GM13976 (cell line): ENCODE measurements at places on chromosomes 13 and 19.
A peak's percentile ranks its signal among the peaks of the same experiment; 100 is the strongest.

- no peak for DNase-seq
These were observed 11.1 kb downstream of the POU2F2 start for GRCh38 chr19:42121036-42121621.

DNA sequence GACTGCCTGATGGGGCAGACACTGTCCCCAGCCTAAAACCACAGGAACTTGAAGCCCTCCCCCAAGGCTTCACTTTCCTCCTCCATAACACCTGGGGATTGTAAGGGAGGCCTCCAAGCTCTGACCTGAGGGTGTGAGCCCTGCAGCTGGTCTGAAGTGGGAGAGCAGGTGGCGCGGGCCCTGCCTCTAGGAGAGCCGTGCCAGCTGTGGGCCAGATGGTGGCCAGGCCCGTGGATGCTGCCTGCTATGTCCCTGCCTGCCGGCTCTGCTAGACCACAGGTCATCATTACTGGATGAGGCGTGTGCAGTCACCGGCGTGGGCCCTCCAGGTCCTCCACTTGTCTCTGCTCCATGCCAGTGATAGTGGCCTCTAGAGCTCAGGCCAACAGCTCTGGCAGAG, 3.5 kb upstream of the KLHL26 start:
- no peak for DNase-seq

- no peak for DNase-seq
These were observed 353.2 kb downstream of the SPRY2 start for GRCh38 chr13:79987761-79988160.

DNA sequence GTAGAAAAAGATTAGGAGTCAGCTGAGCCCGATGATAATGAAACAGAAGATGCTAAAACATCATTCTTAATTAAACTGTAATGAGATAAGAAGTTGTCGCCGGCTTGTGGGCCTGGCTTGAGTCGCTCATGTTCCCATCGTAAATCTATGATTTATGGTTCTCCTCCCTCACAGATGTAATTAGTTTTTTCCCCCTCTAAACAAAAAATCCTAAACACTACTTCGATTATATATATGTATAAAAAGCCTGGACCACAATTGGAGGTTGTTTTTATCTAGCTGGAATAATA, 151.3 kb downstream of the PTPRS start:
- DNase-seq: no peak

DNA sequence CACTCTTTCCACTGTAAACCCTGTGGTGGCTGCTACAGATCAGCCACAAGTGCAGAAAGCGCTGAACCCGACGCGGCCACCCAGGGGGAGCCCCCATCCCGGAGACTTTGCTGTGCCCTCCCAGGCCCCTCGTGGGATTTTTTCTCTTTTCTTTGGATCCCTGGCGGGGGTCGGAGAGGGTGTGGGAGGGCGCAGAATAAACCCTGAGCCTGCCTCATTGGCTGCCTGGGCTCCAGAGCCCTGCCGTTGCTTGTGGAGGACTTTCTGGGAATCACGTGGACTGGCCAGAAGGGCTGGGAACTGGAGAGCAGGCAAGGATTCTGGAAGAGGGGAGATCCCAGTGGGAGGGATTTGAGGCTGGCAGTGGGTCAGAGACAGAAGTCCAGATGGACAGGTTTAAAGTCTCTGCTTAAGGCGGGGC, 24.9 kb downstream of the GADD45B start:
- no peak for DNase-seq

DNA sequence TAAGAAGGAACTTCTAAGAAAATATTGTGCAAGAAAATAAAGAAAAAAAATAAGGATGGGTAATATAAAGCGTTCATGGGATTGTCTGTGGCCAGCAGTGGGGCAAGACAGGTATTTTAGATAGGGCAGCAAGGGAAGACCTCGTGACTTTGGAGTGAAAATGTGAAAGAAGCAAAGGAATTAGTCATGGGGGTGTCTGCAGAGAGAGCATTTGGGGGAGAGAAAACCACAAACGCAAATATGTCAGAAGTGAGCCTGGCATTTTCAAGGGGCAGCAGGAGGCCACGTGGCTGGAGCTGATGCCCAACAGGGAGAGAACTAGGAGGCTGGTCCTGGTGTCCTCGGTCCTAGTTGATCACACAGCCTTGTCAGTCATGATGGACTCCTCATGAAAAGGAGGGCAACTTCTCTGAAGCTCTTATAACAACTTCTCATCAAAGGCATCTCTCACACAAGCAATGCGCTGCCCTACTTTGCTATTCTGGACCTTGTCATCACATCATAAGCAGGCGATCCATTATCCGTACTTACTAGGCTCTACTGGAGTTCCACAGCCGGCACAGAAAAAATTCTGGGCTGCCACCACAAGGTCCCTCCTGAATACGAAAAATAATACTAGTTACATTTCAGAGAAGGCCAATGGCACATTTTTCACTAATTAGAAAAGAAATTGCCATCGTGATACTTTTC, 31.0 kb downstream of the RUBCNL start:
- DNase-seq: no peak

DNA sequence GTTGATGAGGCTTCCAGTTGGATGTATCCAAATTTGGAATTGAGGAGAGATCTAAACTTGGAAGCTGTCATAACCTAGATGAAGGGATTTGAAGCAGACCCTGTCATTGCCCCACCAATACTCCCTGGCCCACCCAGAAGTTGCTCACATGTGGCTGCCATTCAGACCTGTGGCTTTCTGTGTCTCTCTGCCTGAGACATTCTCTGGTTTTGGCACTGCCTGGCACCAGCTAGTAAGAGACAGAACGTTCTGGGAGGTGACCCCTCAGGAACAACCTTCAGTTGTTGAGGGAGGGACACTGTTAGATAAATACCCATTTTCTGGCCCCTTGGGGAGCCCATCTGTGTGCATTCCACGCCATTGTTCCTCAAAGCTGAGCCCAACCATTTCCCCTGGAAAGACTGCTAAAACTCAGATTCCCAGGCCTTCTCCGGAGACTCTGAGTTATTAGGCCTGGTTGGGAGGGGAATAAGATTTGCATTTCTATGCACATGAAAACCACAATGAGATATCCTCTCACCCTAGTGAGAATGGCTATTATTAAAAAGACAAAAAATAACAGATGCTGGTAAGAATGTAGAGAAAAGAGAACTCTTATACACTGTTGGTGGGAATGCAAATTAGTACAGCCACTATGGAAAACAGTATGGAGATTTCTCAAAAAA, 290.4 kb downstream of the TSHZ3 start:
- no peak for DNase-seq

DNA sequence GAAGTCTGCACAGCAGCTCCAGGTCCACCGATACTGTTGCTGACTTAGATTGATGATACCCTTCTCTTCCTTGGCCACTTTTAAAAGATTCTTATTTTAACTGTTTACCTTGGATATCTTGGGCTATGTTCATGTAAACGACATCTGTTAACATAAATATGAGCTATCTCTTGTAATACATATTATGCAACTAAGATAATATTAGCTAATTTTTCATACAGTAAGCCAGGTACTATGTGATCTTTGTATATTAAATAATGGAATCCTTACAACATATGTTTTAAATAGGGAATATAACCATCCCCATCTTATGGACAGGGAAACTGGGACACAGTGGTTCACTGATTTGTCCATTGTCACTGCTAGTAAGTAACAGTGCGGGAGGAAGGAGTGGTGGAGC, 37.9 kb downstream of the TNFRSF19 start:
- no peak for DNase-seq

- DNase-seq: no peak
These were observed 10.2 kb downstream of the SMIM7 start for GRCh38 chr19:16649734-16650133.

DNA sequence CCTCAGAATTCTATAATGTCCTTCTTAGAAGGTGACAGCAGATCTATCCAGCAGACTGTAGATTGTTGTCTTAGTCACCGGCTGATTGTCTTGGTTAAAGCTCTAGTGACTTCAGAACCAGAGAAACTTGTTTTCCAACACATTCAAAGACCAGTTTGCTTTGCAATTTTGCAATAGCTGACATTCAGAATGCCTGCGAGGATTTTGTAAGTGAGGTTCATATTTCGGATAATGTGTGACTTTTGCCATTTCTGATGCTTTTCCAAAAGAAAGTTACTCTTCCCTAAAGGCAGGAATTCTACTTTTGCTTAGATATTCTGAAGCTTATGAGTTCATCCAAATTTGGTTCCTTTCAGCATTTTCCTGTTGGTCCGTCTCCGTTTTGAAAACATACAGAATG, 13.2 kb downstream of the SPINT2 start:
- no peak for DNase-seq

DNA sequence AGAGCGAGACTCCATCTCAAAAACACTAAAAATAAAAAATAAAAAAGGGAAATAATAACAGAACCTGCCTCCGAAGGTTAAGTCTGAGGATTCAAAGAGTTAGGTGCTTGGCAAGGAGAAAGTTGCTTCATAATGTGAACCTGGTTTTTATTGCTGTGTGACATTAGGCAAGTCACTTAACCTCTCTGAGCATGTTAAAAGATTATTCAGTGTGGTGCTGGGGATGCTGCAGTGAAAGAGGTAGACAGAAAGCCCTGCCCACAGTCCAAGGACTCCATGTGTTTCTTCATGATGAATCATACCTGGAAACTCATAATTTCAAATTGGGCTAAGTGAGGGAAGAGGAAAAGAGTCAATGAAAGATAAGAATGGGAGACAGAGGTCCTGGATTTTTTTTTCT, 2.4 kb downstream of the IL27RA start:
- peak; percentile 1 for DNase-seq

GRCh38 chr13:67509018-67509417, 278.9 kb upstream of the PCDH9 start:
- DNase-seq: no peak

DNA sequence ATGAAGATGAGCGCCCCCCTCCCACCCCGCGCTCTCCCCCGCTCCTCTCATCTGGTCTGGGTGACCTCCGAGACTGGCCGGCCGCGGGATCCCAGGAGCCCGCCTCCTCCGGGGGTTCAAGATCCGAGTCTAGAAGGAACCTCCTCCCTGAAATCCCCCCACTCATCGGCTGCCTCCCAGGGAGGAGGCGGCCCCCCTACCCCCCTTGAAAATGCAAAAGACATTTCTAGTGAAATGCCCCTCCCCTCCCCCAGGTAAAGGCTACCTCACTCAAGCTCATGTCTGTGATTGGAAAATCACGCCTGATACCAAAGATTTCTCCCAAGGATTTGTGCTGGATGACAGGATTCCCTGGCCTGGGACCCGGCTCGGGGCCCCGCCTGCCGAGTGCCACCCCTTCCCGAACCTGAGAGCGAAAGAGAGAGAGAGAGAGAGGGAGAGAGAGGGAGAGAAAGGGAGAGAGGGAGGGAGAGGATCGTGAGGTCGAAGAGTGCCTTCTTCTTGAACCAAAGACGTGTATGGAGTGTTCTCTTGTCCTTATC, 23.4 kb downstream of the ONECUT3 start:
- no peak for DNase-seq

- peak; percentile 70 for DNase-seq
These were observed 26.2 kb downstream of the CELF5 start for GRCh38 chr19:3250675-3251074.

DNA sequence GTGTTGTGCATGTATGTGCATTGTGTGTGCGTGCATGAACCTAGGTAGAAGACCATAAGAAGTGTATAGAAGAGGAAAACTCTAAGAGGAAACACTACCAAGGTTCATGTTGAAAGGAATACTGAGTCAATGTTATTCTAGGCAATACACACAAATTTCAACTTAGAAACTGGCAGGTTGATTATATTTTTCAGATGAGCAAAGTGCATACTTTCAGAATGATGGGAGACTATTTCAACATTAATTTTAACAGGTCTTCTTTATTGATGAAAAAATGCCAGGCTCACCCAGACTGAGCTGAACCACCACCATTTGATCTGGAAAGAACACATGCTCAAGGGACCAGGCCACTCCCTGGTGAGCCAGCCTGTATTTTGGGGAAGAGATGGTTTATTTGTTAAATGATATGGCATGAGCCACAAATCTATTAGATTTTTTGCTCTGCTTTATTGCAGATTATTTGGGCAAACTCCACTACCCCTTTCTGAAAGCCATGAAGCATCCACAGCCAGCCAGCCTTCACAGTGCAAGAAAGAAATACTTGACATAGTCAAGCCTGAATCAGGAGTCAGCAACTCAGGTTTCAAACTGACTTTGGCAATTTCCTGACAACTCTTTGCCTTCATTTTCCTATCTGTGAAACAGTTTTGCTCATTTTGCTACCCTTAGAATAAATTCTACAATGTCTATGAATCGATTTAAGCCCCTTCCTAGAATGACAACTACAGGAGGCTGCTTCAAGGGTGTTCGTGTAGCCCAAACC, 368.9 kb downstream of the COG6 start:
- DNase-seq: no peak

DNA sequence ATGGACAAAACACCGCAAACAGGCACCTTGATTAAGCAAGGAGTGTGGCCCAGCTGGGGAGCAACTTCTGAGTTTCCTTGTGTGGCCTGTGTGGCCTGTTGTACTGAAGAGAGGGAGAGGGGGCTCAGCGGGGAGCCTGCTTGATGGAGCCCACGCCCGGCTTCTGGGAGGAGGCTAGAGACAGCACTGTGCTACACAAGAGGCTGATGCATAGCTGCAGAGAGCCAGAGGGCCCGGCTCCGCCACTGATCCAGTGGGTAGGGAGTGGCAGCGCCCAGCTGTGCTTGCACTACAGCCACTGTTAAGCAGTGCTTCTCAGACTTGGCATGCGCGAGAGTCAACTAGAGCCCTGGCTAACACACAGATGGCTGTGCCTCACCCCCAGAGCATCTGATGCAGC, 19.0 kb downstream of the LYL1 start:
- DNase-seq: no peak
